Upper lobe of right lung (tissue), 1 donor: ENCODE measurements at places on chromosomes 16 and 17.

- no peak for DNase-seq
These were observed 1.9 kb upstream of the SNAI3 start for GRCh38 chr16:88688013-88688778.

GRCh38 chr17:39597372-39598046 is 10.2 kb downstream of the NEUROD2 start:
- DNase-seq: no peak

GRCh38 chr16:13808102-13808501 is 111.9 kb upstream of the ERCC4 start:
- DNase-seq: no peak

DNA sequence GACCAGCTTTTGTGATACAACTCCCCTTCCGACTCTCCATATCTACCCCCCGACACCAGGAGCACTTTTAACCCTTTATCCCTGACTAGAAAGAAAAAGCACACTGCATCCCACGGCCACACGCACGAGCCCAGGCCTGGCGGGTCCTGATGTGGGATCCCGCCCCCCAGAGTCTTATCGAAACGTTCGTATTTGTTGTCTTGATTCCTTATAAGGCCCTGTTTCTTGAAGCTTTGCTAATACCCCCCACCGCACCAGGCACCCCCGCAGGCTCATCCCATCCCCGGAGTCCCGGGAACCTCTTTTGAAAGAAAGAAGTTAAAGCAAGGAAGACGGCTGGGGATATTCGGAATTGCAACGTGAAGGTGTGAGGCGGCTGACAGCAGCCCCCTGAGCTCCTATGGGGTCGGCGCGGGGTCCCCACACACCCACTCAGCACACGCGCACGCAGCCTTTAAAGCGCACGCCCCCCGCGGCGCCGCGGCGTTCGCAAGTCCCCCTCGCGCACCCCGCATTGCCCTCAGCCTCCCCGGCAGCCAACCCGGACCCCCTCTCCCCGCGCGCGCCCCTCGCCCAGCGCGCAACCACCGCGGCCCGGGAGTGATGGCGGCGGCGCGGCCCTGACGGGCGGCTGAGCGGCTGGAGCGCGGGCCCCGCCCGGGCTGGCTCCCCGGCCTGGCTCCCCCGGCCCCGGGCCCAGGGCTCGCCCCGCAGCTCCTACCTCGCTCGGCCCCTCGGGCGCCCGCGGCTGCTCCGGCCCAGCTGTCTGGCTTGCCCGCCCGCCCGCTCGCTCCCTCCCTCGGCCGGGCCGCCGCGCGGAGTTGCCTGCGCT is 448 bp downstream of the STAT5B start:
- DNase-seq: no peak

DNA sequence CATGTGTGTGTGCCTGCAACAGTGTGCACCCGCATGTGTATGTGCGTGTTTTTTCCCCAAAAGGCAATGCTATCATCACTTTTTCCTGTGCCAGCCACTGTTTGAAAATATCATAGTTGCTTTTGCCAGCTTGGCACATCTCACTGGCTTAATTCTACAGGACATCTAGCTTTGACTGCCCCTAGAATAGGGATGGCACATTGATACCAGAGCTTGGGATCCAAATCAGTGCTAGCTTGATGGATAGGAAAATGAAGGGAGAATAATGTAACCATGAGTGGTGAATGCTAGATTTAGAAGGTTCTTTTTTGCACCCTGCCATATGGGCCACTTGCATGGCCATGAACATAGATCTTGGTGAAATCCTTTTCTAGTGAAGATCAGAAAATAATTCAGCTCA is 72.7 kb downstream of the HS3ST4 start:
- no peak for DNase-seq

DNA sequence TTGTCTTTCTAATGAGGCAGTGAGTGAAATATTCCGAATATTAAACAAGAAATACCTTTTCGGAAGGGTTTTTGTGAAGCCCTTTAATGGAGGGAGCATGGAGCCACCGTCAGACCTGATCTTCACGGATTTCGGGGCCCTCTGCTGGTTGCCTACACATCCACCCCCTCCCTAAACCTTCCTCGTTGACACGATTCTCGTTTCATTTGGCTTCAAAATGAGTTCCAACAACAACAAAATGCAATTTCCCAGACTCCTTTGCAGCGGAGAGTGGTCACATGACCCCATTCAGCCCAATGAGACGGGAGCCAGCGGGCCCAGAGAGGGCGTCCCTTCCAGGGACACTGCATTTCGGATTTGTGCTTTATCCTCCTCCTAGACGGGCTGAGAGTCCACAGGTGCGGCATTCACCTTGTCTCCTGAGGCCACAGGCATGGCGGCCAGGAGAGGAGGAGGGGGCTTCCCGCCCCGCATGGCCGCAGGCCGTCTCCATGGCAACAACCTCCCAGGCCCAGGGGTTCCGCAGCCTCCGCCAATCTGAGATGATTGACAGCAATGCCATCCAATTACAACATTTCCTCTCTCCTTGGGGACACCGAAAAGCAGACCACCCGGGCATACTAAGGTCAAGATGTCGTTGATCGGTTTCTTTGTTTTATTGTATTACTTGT is 259.8 kb downstream of the C16orf95 start:
- DNase-seq: no peak
